ENCODE measurements at places on chromosomes 3 and 15.

- DNase-seq, result no peak
Observed at GRCh38 chr15:45442507-45443135, 64.3 kb upstream of the GATM start.

GRCh38 chr3:134985864-134986715 lies 191.0 kb downstream of the EPHB1 start:
- DNase-seq, result no peak

DNA sequence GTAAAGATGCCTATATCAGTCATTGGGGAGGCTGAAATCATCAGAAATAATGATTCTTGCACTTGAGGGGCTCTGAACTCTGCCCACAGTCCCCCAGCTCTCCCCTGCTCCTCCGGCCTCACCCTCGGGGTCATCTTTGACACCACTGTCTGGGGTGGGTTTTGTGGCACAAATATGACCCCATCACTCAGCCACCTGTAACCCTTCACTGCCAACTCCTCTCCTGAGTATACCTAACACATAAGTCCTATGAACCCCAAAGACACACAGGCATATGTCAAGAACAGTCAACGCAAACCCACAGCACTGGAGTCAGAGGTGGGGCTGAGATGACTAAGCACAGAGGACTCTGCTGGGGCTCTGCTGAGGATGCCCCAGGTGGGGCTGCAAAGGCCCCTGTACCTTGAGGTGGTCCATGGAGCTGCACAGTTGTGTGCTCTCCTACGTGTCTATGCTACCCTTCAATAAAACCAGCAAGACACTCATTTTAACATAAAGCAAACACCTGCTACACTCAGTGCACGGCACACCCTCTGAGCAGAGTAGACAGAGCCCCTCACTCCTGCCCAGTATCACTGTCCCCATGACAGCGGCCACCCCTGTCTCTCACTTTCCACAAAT lies 29.9 kb downstream of the SLC41A3 start:
- no peak for DNase-seq

- DNase-seq, result peak; percentile 55
Observed at GRCh38 chr3:153162513-153163392, 727 bp downstream of the RAP2B start.

DNA sequence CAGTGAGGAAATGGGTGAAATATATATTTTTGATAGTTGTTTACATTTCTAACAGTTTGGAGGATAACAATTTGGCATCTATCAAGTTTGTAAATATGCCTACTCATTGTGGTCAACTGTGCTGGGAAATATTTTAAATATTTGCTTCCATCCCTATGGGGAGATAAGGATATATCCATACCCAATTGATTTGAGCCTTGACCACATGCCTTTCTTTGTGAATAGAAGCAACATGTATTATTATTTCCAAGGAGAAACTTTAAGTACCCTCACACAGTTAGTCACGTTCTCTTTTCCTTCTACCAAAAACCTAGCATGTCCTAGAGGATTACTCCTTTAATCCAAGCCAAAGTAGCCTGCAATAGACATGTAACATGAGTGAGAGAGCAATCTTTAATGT lies 245.4 kb upstream of the CBLB start:
- DNase-seq, result no peak

Data from inflammatory macrophage treated with lipopolysaccharide for 4 hours (primary cell).